ENCODE measurements at places on chromosomes 4 and X.

- DNase-seq, result no peak
Measured at GRCh38 chrX:41868392-41868977, 54.9 kb downstream of the CASK start.

DNA sequence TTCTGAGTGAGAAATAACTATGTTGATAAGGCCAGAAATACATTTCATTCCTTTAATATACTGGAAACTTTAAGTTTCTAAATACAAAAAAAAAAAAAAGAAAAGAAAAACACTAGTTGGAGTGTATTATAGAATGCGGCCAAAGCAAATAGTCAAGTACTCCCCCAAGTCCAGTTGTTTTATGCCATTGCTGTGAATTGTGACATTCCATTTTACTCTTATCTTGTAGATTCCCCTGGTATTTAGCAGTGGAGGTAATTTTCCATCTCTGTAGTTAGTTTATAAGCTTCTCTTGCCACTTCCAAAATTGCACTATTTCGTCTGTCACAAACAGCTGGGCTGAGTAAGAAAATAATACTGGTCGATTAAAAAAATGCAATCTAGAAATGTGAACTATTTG, 426.0 kb downstream of the PCDH18 start:
- DNase-seq, result no peak

GRCh38 chr4:77697860-77698590, 92.4 kb downstream of the CXCL13 start:
- no peak for DNase-seq

- no peak for DNase-seq
Measured at GRCh38 chr4:122842392-122842791, 15.8 kb downstream of the FGF2 start.

DNA sequence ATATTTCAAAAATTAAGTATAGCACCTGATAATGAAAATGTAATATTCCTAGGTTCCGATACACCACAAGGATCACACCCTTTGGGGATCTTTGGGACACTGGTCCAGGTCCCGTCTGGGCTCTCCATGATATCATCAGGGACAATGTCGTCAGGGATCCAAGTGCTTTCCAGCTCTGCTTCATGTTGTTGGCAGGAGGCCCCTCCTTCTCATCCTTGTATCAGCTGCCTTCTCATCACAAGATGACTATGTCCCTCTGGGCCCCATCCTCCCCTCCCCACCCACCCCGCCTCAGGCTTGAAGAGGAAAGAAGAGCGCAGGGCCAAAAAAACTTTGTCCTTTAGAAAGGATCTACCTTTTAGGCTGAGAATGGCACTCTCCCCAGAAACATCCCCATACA, 128.3 kb upstream of the KLF3 start:
- DNase-seq, result no peak

All from left cardiac atrium (tissue), 4 donors.